WERI-Rb-1 (cell line): ENCODE measurements at places on chromosomes 16 and 17.

GRCh38 chr16:67902831-67903230 lies 9.8 kb downstream of the PSKH1 start:
- no peak for DNase-seq

DNA sequence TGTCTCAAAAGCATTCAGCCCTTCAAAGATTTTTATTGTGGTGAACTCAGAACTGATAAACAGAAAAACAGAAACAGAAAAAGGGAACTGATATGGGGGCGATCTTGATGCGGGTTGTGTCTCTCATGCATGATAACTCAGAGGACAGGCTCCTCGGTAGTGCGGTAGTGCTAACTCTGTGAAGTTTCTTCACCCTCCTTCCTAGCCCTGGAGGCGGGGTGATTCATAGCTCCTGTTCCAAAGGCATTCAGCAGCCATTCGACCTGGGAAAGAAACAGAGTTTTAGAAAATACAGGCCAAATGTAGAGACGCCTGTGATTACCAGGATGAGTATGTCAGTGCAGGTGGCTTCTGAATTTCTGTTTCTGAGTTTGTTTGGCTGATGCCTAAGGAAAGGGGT lies 5.5 kb upstream of the MAF start:
- DNase-seq, result no peak

GRCh38 chr16:31071861-31072260 lies 2.2 kb downstream of the ZNF668 start:
- no peak for DNase-seq

DNA sequence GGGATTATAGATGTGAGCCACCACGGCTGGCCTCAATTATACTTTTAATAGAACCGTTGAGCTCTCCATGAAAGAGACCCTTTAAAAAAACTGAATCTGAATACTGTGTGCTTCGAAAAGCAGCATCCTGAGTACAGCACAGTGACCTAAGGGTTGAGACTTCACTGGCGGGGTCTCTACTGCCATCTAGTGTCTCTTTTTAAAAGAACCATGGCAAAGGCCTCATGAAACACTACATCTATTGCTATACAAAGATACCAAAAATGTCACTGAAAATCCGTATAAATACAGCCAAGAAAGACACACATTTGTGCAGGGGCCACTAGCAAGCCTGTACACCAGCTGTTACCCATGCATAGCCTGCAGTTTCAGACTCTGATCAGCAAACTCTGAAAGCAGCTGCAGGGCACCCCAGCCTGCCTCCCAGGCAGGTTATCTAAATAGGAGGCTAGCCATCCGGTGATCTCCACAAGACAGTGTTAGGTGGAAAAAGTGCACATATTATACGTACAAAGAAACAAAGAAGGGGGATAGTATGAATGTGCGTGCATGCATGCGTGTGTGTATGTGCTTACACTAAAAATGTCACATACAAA lies 35.3 kb downstream of the NPLOC4 start:
- peak; percentile 50 for DNase-seq

- DNase-seq, result no peak
Measured at GRCh38 chr17:10217916-10218315, 19.5 kb upstream of the GAS7 start.

- peak; percentile 51 for DNase-seq
Measured at GRCh38 chr17:21039839-21040575, 2.8 kb downstream of the USP22 start.

- peak; percentile 78 for DNase-seq
Measured at GRCh38 chr16:54244061-54244886, 42.3 kb downstream of the IRX3 start.

DNA sequence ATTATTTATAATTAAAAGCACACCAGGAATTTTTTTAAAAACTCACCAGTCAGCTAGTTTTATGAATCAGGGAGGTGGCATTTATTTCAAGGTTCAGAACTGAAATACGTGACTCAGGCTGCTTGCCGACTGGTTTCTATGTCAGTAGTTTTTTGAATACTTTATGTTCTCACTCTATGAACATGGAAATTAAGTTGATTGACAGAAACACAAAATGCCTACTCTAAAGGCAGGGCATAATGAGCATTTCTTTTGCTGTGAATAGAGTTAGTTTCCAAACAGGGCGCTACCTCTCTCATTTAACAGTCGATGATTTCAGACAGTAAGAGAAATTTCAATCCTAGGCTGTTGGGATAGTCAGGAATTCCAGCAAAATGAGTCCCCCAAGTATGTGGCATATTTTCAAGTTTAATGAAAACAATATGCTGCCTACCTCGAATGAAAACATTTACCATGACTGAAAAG lies 6.7 kb downstream of the HS3ST3B1 start:
- no peak for DNase-seq

DNA sequence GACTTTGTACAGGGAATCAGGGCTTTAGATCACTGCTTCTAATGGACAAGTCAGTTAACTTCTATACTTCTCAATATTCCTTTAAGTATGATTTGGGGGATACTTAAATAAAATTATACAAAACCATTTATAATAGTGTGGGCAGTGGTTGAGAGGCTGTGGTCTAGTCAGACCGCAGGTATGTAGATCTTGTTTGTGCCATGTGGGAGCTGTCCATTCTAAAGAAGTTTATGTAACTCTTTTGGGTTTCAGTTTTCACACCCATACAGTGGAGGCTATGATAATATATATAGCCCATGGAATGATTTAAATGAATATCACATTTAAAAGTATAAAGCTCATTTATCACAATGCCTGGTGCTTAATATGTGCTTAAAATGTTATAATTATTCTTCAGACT lies 654.3 kb upstream of the KIF2B start:
- no peak for DNase-seq

- DNase-seq, result no peak
Measured at GRCh38 chr17:43026595-43026994, 1.6 kb downstream of the RND2 start.

DNA sequence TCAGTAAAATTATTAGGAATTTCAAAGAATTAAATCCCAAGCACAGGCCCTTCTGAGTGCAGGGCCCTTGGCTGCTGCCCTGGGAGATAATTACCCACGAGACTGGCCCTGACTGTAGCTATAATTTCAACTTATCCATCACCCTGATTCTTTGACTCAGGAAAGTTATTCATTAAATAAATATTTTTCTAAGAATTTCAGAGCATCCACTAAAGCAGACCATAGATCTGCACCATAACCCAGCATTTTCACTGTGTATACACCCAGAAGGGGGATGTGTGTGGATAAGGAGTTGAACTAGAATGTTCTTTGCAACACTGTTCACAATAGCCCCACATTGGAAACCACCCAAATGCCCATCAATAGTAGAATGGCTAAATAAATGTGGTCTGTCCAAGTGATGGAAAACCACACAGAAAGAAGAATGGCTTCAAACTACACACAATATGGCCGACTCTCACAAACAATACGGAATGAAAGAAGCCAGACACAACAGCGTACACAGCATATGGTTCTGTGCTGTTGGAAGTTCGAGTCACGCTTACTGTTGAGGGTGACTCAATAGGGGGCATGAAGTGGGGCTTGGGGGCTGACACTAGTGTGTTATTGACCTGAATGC lies 33.9 kb upstream of the MEAK7 start:
- DNase-seq, result no peak

- DNase-seq, result peak; percentile 5
Measured at GRCh38 chr17:16820161-16820877, 130.3 kb downstream of the CCDC144A start.

- DNase-seq, result no peak
Measured at GRCh38 chr16:14011001-14011400, 60.1 kb upstream of the MRTFB start.

DNA sequence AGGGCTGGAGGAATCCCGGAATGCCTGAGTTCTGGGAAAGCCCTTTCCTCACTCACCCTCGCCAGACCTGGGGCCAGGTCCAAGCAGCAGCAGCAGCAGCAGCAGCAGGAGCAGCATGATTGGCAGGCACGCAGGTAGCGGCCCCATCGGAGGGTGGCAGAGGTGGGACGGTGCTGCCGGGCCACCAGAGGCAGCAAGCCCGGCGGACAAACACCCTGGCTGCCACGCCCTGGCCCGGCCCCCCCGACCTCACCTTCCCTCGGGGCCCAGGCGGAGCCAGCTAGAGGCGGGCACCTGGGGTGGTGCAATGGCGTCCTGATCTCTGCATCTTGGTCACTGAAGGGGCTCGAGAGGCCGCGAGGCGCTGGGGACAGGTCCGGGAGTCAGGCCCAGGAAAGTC lies 122.4 kb downstream of the LAT start:
- DNase-seq, result no peak

- no peak for DNase-seq
Measured at GRCh38 chr17:61784510-61784909, 78.8 kb downstream of the BRIP1 start.

- no peak for DNase-seq
Measured at GRCh38 chr16:31265329-31266245, 5.8 kb downstream of the ITGAM start.

DNA sequence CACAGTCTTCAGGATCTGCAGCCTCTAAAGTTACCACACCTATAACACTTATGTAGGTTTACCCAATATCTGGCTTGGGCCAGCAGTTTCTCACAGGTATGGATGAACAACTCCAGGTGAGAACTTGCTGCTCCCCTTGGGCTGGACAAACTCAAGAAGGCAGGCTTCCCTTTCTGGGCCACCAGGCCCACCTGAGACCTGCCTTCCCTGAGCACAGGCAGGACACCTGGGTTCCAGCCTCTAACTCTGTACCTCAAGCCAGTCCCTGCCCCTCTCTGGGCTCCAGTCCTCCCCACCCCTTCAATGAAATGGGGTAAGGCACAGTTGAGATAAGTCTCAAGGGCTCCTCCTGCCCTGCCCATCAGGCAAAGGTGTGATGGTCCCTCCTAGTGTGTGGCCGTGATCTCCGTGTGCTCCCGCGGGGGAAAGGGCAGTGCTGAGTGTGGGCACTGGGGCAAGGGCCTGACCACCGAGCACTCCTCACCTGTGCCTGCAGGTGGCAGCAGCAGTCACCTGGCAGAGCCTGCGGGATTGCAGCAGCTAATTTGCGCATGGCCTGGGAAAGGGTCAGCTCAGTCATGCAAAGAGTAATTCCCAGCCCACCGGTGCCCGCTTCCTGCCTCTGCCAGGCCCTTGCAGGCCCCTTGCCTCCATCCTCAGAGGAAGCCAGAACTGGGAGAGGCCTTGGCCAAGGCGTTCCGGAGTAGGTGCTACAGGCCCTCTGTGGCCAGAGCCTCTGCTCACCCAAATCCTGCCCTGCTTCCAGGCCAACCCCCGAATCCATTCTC lies 28.2 kb upstream of the ADGRG1 start:
- DNase-seq, result peak; percentile 76

DNA sequence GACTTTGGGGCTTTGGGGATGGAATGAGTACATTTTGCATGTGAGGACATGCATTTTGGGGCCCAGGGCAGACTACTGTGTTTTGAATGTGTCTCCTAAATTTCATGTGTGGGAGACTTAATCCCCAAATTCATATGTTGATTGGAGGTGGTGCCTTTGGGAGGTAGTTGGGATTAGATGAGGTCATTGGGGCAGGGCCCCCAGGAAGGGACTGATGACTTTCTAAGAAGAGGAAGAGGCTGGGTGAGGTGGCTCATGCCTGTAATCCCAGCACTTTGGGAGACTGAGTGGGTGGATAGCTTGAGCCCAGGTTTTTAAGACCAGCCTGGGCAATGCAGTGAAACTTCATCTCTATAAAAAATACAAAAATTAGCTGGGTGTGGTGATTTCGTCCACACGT lies 42.8 kb upstream of the RAI1 start:
- no peak for DNase-seq

GRCh38 chr17:78862073-78863023 lies 21.7 kb upstream of the USP36 start:
- no peak for DNase-seq

GRCh38 chr17:10035885-10036284 lies 130.8 kb upstream of the RCVRN start:
- DNase-seq, result no peak

GRCh38 chr16:69513180-69513966 lies 52.4 kb upstream of the NFAT5 start:
- no peak for DNase-seq

- no peak for DNase-seq
Measured at GRCh38 chr17:19534562-19535149, 1.0 kb downstream of the SLC47A1 start.

DNA sequence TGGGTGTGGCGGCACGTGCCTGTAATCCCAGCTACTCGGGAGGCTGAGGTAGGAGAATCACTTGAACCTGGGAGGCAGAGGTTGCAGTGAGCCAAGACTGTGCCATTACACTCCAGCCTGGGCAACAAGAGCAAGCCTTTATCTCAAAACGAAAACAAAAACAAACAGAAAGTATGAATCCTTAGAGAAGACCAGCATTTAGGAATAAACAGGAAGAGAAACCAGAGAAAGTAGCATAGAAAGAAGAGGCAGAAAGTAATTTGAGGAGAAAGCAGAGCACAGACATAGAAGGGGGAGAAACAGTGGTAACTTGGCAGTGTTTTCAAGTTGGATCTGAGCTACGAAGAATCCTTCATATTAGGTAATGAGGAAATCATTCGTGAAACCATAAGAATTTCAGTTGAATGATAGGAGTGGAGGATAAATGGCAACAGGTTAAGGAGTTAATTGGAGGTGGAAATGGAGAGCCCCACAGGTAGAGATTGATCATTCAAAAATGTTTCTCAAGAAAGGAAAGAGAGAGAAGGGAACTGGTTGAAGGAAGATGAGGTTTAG lies 9.7 kb upstream of the CCL2 start:
- DNase-seq, result no peak

DNA sequence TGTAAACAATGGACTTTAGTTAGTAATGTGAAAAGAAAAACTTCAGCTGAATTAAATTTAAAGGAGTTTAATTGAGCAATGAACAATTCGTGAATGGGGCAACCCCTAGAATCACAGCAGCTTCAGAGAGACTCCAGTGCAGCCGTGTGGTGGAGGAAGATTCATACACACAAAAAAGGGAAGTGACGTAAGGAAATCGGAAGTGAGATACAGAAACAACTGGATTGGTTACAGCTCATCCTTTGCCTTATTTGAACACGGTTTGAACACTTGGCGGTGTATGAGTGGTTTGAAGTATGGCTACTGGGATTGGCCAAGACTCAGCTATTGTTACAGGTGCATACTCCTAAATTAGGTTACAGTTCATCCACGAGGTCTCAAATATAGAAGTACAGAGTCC lies 460.4 kb upstream of the ASIC2 start:
- no peak for DNase-seq

- DNase-seq, result no peak
Measured at GRCh38 chr16:9929836-9930235, 252.4 kb downstream of the GRIN2A start.

- no peak for DNase-seq
Measured at GRCh38 chr16:17126156-17126555, 344.6 kb downstream of the XYLT1 start.

DNA sequence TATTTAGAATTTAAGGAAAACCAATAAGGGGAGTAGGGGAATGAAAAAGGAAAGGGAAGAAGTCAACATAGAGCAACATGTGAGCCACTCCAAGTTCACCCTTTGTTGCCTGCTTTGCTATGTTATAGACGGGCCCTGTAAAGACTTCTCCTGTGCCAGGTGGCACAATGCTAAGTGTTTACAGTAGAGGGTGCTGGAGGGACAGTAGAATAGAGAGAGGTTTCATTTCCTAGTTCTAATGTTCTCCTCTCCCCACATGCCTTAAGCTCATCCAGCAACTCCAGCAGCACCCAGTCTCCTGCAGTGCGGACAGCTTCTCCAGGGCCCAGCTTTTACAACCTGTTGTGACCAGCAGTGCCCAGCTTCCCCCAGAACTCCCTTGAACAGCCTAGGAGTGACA lies 468.0 kb downstream of the HS3ST3B1 start:
- no peak for DNase-seq
